ENCODE measurements at places on chromosomes 1 and 21.

DNA sequence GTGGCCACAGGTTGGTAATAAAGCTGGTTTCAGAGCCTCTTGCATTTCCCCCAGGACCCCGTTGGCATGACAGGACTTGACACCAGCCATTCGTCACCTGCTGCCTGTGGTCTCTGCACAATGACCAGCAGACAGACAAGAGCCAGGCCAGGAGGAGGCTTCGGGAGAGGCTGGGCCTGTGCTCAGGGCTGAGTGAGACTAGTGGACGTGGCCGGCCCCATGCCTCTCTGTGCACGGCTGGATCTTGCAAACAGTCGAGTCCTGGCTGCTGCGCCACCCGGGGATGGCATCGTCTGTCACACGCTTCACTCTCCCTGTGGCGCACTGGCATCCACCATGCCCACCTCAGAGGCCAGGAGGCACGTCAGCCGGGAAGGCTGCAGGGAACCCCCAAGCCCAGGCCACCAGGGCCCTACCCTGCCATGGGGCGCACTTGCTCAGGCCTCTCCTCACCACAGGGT, 177.4 kb upstream of the ARHGEF16 start:
- DNase-seq, result no peak

DNA sequence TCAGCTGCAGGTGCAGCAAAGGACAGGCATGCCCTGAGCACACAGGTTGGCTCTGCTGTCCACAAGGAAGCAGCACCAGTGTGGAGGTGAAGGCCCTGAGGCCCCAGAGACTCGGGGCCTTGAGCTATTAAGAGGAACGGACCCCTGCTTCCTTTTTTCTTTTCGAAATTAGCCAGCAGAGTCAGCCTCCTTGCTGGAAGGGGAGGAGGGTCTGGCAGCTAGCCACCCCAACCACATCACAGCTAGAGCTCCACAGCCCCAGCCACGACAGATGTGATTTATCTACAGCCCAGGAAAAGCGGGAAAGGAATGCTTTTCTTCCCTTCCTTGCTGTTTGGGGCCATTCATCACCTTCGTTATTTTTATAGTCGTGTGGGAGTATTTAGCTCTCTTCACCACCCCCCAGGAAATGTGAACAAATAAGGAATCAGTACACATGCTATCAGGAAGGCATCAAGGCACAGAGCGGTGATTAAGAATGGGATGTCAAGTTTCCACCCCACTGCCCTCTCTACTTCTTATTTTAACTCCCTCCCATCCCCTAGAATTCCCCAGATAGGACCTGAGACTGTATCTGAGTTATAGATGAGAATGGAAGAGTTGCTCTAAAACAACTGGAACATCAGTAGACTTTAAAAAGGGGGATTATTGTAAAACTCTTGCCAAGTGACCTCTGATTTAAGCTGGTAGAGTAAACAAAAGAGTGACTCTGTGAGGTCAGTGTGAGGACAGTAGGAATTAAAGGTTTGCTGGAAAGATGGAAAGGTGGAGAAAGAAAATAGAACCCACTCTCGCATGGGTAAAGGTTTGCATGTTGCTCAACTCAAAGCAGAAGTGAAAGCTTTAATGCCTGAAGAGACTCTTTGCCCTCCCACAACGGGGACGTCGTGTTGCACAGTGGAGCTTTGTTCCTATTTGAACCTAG, 224.7 kb upstream of the GJB5 start:
- DNase-seq, result no peak

DNA sequence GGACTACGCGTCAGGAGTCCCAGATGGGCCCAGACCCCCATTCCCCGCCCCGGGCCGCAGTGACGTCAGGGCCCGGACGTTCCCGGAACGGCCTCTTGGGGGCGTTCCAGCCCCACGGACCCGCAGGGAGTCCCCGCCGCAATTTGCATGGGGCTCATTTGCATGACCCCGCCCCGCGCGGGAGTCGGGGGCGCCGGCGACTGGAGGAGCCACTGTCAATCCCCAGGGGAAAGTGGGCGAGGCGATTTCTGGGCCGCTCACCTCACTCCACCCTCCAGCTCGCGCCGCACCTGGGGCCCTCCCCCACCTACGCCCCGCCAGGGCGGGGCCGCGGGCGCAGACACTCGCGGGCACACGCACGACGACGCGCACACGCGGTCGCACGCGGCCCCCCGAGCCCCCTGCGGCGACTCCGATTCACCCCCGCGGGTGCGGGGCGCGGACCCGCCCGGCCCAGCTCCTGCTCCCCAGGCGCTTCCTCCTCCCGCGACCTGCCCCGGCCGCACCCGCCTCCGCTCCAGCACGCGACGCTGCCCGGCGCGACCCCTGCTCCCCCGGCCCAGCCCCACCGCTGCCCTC, 13.2 kb downstream of the AGRN start:
- peak; percentile 85 for DNase-seq

- peak; percentile 78 for DNase-seq
Observed at GRCh38 chr1:224784265-224785039, 145.0 kb upstream of the DNAH14 start.

- no peak for DNase-seq
Observed at GRCh38 chr1:81443288-81443687, 357.4 kb upstream of the ADGRL2 start.

DNA sequence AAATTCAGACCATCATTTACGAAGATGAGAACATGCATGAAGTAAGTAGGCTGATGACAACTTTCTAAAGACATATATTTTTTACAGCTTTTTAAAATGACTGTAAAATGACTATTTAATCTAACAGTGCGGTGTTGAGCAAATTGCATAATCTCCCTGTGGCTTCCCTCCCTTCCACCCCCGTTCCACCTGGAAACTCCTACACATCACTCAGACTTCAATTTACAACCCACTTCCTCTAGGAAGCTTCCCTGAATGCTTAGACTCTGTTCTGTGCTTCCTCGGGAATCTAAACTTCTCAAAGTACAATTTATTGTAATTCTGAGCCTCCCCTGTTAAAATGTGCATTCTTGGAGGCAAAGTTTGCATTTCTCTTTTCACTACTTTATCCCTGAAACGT, 354.9 kb downstream of the DPYD start:
- no peak for DNase-seq

- DNase-seq, result no peak
Observed at GRCh38 chr1:23600283-23600682, 41.0 kb upstream of the ID3 start.

DNA sequence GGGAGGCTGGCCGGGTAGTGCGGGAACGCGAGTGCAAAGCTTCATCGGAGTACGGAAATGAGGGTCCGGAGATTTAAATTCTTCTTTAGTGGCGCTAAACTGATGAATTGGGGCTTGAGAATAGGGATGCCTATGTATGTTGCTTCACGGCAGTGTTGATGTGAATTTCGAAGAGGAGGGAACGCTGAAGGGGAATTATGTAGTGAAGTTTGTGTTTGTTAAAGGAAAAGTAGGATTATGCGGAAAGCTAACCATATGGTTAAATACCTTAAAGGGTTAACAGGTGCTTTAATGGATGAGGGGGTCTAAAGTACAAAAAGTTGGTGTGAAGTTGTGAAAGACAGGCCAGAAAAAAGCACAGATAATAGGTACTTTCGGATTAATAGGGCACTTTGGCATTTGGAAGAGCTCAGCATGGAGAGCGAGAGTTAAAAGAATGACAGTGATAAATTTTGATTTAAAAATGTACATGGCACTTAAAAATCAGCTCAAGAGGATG, 1.4 kb downstream of the HS2ST1 start:
- no peak for DNase-seq

GRCh38 chr1:9874959-9875635, 35.0 kb downstream of the CTNNBIP1 start:
- DNase-seq, result peak; percentile 94

GRCh38 chr21:16554503-16554902, 824.7 kb downstream of the USP25 start:
- no peak for DNase-seq

DNA sequence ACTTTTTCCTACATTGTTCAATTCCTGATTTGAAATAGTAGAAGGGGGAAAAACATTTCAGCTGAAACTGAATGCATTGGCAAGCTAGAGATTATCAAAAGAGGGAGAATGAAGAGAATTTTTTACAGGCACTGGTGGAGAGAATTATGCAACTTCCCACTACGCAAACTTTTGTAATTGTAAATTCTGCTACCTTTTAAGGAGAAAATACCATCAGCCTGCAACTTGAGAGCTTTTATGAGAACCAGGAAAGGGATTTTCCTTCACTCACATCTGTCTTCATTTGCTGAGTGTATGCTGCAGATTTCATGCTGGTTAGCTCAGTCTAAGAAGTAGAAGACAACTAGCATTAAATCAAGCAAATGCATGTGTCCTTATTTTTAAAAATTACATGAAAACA, 43.7 kb downstream of the ADAMTS1 start:
- DNase-seq, result peak; percentile 53

DNA sequence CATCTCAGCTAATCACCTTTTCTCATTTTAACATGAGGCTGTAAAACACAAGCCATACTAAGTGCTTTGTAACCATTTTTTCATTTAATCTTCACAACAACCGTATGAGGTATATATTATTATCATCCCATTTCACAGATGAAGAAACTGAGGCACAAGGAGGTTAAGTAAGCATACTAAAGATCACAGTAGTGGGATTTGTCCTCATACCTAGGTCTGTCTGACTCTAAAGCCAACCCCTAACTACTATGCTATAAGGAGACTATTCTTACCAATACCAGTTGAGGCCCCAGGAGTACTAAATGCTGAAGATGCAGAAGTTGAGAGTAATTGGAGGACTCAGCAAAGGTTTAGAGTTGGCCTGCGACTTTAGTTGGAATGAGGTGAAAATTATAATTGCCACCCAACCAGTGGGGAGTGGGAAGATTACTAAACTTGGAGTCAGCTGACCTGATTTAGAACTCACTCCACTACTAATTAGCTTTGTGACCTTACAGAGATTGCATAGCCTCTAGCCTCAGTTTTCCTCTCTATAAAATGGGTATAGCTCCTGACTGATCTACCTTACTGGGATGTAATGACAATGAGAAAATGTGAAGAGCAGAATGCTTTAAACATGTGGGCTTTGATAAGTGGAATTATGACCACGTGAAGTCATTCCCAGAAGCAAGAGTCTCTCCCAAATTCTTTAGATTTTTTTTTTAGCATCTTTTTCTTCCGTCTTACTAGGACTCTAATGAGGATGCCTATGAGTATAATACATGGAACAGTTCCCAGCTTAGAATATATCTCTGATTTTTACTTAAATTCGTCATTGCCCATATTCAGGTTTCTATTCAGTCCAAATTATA, 85.8 kb upstream of the IPO9 start:
- no peak for DNase-seq

GRCh38 chr1:234477386-234478151, 1.4 kb downstream of the TARBP1 start:
- no peak for DNase-seq

GRCh38 chr1:179021873-179022272, 3.8 kb upstream of the FAM20B start:
- DNase-seq, result no peak

GRCh38 chr1:107704911-107705310, 260.1 kb downstream of the VAV3 start:
- DNase-seq, result no peak

DNA sequence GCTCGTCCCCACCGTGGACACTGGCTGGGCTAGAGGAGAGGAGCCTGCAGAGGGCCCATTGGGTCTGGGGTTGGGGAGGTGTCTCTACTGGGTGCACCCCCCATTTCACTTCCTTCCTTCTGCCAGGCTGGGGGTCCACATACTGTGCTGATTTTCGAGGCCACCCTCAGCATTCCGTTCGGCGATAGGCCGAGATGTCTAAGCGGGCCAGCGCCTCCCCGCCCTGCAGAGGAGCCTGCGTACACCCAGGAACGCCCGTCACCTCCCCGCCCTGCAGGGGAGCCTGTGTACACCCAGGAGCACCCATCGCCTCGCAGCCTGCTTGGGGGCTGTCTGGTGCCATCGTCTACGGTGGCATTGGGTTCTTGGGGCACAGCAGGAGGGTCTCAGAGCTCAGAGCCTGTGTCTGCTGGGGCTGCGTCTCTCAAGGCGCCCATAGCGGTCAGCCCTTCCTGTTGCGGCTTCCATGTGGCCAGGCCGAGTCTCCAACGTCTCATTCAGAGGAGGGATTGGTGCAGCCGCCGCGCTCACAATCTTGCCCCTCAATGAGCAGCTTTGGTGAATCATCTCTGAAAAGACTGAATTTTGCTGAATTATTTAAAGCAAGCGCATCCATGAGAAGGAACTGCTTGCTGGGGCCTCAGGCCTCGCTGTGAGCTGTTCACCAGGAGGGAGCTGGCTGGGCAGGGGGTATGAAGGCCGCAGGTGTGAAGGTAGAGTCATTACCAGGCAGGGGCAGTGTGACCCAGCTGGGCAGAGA, 30.7 kb upstream of the AGPAT3 start:
- no peak for DNase-seq

GRCh38 chr21:28554660-28555475, 437.8 kb downstream of the LTN1 start:
- no peak for DNase-seq

DNA sequence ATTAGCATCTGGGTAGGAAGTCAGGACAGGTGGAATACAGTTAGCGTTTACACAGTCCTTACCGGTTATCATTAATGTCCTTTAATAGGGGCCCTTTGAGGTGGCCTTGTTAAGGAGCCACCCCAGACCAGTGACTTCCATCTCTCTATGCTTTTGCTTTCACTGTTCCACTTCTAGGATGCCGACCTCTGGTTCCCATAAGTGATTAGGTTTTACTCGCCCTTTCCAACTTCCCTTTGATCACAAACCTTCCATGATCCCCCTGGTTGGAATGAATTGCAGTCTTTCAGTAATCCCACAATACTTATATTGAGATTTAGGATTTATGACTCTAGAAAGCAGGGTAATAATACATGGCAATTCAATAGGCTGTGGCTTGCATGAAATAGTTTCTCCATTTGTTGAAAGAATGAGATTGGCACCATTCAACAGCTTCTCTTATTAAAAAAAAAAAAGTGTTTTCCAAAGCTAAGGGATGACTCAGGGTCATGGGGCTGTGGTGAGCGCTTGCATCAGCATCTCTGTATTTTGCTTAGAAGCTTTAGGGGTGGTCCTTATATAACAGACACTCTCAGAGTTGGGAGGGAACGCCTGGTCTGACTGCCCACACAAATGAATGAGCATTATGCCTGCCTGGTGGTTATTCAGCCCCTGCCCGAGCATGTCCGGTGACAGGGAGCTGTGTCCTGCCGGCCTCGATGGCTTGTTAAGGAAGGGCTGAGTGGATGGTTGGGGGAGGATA, 110.5 kb downstream of the CNIH3 start:
- DNase-seq, result peak; percentile 92

GRCh38 chr1:12005488-12006166, 13.7 kb upstream of the MIIP start:
- no peak for DNase-seq

DNA sequence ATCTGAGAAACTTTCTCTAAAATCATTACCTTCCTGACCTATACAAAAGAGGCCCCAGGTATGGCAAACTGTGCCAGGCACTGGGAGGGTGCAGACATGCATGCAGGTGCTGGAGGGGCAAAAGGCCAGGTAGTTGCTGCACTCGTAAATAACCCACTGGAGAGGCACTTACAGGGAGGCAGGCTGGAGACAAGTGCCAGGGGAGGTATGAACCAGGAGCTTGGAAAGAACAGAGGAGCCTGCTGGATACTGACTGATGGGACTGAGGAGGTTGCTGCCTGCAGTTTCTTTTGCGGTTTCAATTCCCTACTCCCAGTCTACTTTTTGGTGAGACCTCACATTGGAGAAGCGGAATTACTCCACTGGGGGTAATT, 113.9 kb downstream of the DSCAM start:
- no peak for DNase-seq

Data from AG20443 (cell line).